Lower leg skin (tissue), 4 donors: ENCODE measurements at places on chromosomes 6 and 20. TPM values are rescaled to one million over a fixed set of nuclear protein-coding genes. Genes with fewer than 3 reads are reported as not detected.

DNA sequence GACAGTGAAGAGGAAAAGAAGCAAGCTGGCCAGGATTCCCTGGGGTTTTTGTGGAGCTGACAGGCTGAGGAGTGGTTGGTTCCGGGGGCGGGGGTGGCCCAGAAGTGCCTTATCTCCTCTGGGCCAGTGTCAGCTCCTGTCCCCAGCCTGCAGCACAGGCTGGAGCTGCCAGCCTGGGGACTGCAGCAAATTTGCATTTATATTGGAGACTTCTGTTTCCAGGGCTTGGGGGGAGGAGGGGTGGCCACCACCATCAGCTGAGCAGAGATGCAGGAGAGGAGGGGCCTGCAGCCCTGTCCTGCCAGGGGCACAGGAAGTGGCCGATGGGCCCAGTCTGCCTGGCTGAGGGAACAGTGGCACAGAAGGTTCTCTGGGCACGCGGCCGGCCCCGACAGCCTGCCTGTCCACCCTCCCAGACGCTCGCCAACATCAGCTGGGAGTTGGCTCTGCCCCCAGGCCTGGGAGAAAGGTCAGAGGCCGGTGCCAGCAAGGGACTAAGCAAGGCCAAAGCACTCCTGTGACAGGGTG is 24.3 kb upstream of the SCRT2 start:
- no peak for DNase-seq

The NKX2-4 gene
- not detected for total RNA-seq

DNA sequence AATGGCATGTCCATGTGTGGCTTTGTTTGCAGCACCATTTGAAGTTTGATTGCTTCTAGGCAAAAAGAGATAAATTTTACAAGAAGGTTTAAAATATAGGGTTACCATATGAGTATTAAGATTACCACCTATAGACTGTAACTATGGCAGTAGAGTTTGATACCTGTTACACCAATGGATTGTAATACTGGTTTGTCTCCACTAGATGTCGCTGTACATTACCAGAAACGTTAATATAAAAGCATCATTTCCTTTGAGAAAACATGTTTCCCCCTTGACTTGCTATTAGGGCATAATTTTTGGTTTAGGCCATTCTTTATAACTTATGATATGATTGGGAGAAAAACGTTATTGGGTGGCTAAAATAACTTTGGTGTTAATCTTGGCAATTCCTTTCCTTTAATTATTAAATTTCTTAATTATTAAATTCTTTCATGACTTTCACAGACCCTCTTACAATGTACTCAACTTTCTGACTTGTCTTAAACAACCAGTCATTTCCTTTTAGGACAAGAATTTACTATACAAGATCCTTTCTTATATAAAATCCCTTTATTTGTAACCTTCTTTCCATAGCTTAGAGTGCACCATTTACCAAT is 42.8 kb downstream of the HLA-DPB1 start:
- no peak for DNase-seq

- DNase-seq: peak; percentile 76
Measured at GRCh38 chr6:166950443-166950821, 5.9 kb downstream of the RNASET2 start.

The NFYA gene
- total RNA-seq: 9.9 TPM

GRCh38 chr20:50532221-50532620 is 22.0 kb downstream of the PTPN1 start:
- no peak for DNase-seq

The SIRPB2 gene
- 0.79 TPM for total RNA-seq

DNA sequence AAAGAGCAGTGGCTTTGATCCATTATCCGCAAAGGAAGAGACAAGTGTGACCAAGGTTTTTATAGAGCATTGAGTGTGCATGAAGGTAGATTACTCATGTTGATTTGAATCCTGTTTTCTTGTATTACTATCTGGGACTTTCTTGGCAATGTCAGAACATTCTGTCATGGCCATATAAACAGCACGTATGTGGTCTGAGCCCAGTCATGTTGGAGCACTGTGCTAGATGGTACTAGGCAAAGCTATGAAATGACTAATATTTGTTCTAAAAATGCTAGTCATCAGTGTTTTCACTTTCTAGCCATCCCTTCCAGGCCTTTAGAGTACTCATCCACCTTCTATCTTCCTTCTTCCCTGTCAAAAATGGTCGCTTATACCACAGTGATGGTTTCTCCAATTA is 278.6 kb upstream of the FLRT3 start:
- no peak for DNase-seq

- DNase-seq: no peak
Measured at GRCh38 chr6:168999392-168999791, 254.3 kb downstream of the THBS2 start.

The ASIP gene
- 0.83 TPM for total RNA-seq

GRCh38 chr6:135753196-135753595 is 98.3 kb upstream of the PDE7B start:
- DNase-seq: no peak

GRCh38 chr6:145090801-145091585 is 644.3 kb downstream of the EPM2A start:
- no peak for DNase-seq

GRCh38 chr6:71886184-71887005 is at the start of gene RIMS1:
RIMS1 (plus strand) TSS chr6:71886550; CDS start chr6:71887024, 474 bp downstream.
- no peak for DNase-seq

The SRF gene
- total RNA-seq: 25.8 TPM

DNA sequence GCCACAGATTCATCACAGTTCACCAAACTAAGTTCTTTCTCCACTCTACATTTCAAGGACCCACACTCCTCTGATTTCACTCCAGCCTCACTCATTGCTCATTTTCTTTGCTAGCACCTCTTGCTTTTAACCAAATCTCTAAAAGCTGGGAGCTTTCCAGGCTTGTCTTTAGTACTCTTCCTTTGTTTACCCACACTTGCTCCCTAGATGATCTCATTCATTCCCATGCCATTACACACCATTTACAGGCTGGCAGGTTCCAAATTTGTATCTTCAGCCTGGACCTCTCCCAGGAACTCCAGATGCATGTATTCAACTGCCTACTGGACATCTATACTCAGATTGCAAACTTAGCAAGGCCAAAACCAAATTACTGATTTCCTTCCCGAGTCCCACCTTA is 5.3 kb upstream of the GUCA1B start:
- no peak for DNase-seq

The APCDD1L gene
- total RNA-seq: 1.3 TPM

- DNase-seq: no peak
Measured at GRCh38 chr6:72975352-72975752, 249.9 kb downstream of the KHDC1L start.

The SPINT4 gene
- not detected for total RNA-seq
